ENCODE measurements at places on chromosomes 2 and 18. TPM values are rescaled to one million over a fixed set of nuclear protein-coding genes. Genes with fewer than 3 reads are reported as not detected.

The ZNF521 gene
- total RNA-seq = 13.1 TPM

The GCG gene
- not detected for total RNA-seq

The CPO gene
- total RNA-seq = not detected

The PCBP1 gene
- total RNA-seq = 33.6 TPM

The TGFA gene
- total RNA-seq = 0.28 TPM
